Subcutaneous adipose tissue (tissue), 4 donors: ENCODE measurements at places on chromosomes 2 and 18. TPM values are rescaled to one million over a fixed set of nuclear protein-coding genes. Genes with fewer than 3 reads are reported as not detected.

LIPG gene
- 1.1 TPM for total RNA-seq

TFPI gene
- total RNA-seq = 219 TPM

KCNF1 gene
- not detected for total RNA-seq

PSMA8 gene
- not detected for total RNA-seq

LYG2 gene
- total RNA-seq = not detected

TRIM43 gene
- not detected for total RNA-seq

NR4A2 gene
- total RNA-seq = 8.8 TPM

UGT1A10 gene
- not detected for total RNA-seq

GAL3ST2 gene
- total RNA-seq = 2.2 TPM

SEMA4C gene
- total RNA-seq = 27.1 TPM

CLK1 gene
- 277 TPM for total RNA-seq

CYS1 gene
- total RNA-seq = 1.4 TPM

PFN4 gene
- 1.3 TPM for total RNA-seq

SRD5A2 gene
- total RNA-seq = under 0.01 TPM

ANTXR1 gene
- 88.7 TPM for total RNA-seq

RPIA gene
- total RNA-seq = 11.2 TPM

PKDCC gene
- total RNA-seq = 109 TPM

ZSWIM2 gene
- total RNA-seq = 0.44 TPM

KLHL14 gene
- total RNA-seq = 0.22 TPM

PASK gene
- 3.7 TPM for total RNA-seq

CRIM1 gene
- total RNA-seq = 241 TPM

RBKS gene
- total RNA-seq = 1.5 TPM
